ENCODE measurements at places on chromosomes 12 and 14.
A peak's percentile ranks its signal among the peaks of the same experiment; 100 is the strongest.

DNA sequence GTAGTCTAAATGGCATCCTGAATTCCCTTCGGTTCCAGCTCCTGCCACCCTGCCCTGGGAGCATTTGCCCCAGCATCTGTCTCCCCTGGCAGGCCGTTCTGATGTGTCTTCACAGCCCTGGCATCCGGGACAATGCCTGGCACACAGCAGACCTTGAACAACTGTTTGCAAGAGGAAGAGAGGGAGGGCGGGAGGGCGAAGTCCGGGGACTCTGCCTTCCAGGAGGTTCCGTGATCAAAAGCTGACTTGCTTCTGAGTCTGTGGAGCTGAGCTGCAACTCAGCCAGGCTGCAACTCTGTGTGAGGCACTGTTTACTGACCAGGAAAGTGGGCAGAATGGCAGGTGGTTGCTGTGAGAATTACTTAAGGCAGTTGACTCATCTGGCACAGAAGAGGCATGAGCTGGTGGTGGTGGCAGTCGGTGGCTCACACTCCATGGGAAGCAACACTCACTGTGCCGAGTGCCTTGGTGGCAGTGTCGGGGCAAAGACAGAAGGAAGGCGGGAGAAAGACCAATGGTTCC is 61.1 kb upstream of the DLK1 start:
- no peak for DNase-seq

DNA sequence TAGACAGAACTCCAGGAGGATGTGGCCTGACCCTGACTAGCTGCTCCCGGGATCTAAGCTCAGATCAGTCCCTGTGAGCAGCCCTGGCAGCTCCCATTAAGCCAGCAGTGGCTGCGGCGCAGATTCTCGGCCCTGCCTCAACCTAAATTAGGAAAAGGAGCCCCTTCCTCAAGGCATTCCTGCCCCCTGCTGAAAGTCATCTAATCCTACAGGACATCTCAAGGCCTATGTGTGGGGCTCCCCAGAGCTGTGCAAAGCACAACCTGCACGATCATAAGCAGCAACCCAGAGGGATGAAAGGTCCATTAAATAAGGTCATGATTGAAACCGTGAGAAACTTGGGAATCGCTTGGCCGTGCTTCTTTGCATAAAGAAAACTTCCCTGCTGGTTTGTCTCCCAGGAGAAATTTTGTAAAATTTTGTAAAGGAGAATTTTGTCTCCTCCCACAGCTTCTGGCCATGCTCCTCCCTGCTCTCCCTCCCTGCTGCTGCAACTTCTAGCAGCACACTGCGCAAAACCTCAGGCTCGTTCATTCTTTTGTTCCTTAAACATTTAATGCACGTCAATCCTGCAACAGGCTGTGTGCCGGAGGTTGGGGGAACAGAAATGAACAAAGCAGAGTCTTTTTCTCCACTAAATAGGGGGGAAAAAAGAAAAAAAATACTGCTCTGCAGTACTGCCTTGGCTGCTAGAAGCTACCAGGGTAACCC is 96.6 kb upstream of the SLC35F4 start:
- peak; percentile 71 for DNase-seq

GRCh38 chr14:99077076-99077843 is 194.7 kb downstream of the BCL11B start:
- no peak for DNase-seq

DNA sequence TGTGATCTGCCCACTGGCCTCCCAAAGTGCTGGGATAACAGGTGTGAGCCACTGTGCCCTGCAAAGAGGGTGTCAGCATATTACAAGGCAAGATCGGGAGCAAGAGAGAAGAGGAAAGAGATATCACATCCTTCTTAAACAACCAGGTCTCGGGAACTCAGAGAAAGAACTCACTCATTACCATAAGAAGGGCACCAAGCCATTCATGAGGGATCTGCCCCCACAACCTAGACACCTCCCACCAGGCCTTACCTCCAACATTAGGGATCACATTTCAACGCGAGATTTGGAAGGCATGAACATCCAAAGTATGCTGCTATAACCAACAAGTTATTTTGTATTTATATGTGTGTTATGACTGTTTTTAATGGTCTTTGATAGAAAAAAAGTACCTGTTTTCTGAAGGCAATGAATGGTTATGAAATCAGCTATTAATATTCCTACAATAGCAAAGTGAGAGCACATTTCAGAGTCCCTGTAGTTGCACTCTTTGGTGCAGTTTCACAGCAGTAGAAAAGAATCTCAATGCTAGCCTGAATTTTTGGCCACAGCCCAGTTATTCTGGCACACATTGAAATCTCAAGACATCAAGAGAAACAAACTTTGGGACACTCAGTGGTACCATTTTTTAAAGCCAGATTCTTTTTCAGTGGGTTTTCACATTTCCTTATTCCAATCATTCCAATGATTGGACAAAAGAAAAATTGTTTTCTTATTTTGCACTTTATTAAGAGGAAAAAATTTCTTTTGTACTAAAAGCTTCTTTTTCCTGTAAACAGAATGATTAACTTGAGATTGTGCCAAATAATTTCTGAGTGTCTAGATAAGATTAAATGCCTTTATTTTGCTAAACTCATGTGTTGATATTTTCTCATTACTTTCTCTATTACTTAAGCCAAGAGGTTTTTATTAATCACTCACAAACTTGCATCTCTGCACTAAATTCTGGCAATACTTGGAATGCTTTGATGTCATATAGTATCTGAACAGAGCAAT is 582.6 kb upstream of the ATP2B1 start:
- DNase-seq = no peak

GRCh38 chr14:97039717-97040363 is 242.7 kb downstream of the VRK1 start:
- DNase-seq = no peak

GRCh38 chr12:123171967-123172366 is 21.1 kb upstream of the PITPNM2 start:
- no peak for DNase-seq

- no peak for DNase-seq
These were observed 792 bp upstream of the SLC38A1 start for GRCh38 chr12:46269429-46270241.

GRCh38 chr12:27025116-27025515 is 2.8 kb downstream of the MED21 start:
- DNase-seq = no peak

Data from neuronal stem cell (in vitro differentiated cells).